ENCODE measurements at places on chromosomes 16 and 17. TPM values are rescaled to one million over a fixed set of nuclear protein-coding genes. Genes with fewer than 3 reads are reported as not detected.

DNA sequence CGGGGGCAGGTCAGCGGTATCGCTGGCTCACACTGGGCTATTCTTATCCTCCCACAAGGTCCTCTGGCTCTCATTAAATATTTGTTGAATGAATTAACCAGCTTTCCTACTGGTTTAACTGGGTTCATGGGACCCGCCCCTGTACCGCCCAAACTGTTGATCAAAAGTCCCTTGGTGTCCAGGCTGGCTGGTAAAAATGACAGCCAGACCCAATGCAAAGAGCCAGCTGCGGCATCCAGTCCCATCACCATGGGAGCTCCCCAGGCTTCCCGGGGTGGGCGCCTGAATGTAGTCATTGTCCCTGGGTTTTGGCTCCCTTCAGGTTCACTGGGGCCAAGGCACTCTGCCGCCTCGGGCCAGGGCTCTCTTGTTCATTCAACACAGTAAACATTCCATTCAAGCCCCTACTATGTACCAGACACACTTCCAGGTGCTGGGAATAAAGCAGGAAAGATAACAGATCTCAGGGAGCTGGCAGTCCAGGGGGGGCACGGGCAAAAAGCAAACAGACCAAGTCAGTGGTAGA lies 11.7 kb upstream of the ATP2C2 start:
- no peak for DNase-seq

GRCh38 chr17:17959520-17960361 lies 12.5 kb downstream of the TOM1L2 start:
- DNase-seq = no peak

SEZ6L2 gene
- 8.9 TPM for total RNA-seq

DNAH2 gene
- total RNA-seq = 0.02 TPM

GRCh38 chr16:228151-228851 lies 948 bp downstream of the LUC7L start:
- DNase-seq = no peak

DNA sequence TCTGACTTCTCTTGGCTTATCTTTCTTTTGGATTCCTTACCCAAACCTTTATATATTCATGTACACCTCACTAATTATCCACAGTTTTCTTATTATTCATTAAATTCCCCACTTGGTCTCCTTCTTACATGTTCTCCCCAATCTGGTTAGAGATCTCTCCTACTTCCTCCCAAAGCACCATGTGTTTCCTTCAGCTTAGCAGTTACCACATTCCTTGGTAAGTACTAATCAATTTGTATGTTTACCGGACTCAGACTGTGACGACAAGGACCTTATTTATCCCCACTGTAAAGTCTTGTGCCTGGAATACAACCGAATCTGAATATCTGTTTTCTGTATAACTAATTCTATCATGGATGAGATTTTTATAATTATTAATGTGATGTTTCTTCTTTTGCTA lies 389.5 kb downstream of the KCNJ2 start:
- DNase-seq = no peak

- no peak for DNase-seq
Observed at GRCh38 chr16:638034-638543, 2.0 kb upstream of the METTL26 start.

DNA sequence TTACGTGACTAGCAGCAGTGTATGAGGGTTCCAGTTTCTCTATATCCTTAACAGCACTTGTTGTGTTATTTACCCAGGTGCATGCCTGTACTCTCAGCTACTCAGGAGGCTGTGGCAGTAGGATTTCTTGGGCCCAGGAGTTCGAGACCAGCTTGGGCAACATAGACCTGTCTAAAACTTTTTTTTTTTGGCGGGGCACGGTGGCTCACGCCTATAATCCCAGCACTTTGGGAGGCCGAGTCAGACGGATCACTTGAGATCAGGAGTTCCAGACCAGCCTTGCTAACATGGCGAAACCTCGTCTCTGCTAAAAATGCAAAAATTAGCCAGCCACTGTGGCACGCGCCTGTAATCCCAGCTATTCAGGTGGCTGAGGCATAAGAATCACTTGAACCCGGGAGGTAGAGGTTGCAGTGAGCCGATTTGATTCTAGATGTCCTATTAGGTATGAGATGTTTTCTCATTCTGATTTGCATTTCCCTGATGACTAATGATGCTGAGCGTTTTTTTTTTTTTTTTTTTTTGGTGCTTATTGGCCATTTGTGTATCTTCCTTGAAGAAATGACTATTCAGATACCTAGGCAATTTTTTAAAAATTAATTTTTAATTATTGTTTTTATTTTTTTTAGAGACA lies 13.4 kb downstream of the CASC3 start:
- no peak for DNase-seq

STAT5A gene
- 15.7 TPM for total RNA-seq

DNA sequence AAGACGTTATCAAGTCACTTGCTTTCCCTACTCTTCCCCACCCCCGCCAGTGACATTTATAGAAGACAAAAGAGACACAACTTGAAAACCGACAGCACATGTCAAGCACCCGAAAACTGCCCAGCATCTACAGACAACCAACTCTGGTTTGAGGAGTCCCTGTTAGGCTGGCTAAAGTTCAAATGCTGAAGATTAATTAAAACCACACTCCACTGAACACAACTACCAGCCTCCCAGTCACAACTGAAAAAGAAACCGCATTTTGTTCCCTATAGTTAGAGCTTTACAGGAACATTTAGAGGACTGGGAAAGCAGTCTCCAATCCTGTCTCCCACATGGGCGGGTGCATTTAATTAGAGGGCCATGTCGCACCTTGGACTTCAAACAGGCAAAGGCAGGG lies 73.0 kb upstream of the COX10 start:
- no peak for DNase-seq

KRT14 gene
- total RNA-seq = not detected

DNA sequence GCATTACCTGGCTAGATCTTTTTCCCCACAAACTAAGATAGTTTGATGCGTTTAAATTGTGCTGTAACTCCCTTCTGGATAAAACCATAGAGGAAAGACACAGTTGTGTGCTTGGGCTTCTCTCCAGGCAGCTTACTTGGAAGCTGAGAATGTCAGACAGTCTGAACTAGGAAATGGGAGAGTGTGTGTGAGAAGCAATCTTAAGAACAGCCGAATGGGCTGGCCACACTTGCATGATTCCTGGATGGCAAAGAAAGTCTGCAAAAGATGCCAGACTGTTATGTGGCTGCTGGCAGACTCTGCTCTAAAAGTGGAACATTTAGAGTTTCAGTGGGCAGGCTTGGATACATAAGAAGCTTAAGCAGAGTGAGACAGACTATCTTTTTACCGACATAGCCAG lies 384.3 kb upstream of the PSMD7 start:
- no peak for DNase-seq

UTS2R gene
- total RNA-seq = 21.9 TPM

TMEM88 gene
- 38.5 TPM for total RNA-seq

DNA sequence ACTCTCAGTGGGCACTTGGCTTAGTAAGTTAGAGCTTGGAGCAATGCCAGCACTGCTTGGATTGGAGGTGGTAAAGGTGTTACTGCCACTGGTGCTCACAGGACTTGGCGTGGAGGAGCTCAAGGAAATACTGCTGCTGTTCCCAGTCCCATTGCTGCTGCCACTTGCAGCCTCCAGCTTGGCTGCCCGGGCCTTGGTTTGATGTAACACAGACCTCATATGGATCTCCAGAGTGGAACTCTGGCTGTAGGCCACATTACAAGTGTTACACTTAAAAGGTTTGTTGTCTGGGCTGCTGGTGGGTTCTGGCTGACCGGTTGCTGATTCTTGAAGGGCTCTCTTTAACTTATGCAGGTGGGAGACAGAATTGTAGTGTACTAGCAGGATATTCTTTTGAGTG lies 250.3 kb downstream of the ZFHX3 start:
- peak; percentile 46 for DNase-seq

DNA sequence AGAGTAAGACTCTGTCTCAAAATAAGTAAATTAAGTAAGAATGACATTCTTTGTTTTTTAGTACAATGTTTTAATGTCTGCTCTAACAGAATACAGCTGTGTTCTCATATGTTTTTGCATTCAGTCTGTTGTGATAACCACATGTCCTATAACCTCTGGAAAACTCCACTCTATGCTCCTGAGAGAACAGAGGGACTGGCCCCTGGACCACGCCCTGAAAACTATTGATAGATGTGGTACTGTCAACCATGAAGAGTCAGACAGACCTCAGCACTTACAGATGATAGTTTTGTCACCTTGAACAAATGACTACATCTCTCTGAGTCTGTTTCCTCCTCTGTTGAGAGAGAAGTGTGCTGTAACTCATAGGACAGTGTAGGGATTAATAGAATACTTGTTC lies 7.9 kb downstream of the SUPT6H start:
- DNase-seq = no peak

HBA1 gene
- 259 TPM for total RNA-seq
